ENCODE measurements at places on chromosomes 5 and 9. TPM values are rescaled to one million over a fixed set of nuclear protein-coding genes. Genes with fewer than 3 reads are reported as not detected.

The AGXT2 gene
- not detected for polyA plus RNA-seq

The ANKRD55 gene
- 0.05 TPM for polyA plus RNA-seq

The TRAF1 gene
- 4.6 TPM for polyA plus RNA-seq

The GPR150 gene
- polyA plus RNA-seq, result not detected

The IL9 gene
- polyA plus RNA-seq, result not detected

The LHX2 gene
- 4.1 TPM for polyA plus RNA-seq

The S1PR3 gene
- polyA plus RNA-seq, result 43.0 TPM

The KIAA0825 gene
- 0.75 TPM for polyA plus RNA-seq

The FGF1 gene
- 0.40 TPM for polyA plus RNA-seq

The IFNB1 gene
- not detected for polyA plus RNA-seq

The TMEM174 gene
- polyA plus RNA-seq, result not detected

The SLC22A4 gene
- 4.2 TPM for polyA plus RNA-seq

The FXN gene
- 22.5 TPM for polyA plus RNA-seq

The DND1 gene
- polyA plus RNA-seq, result 1.0 TPM

The PPP3R2 gene
- not detected for polyA plus RNA-seq

The PCDH12 gene
- polyA plus RNA-seq, result not detected

The SPATA31D4 gene
- polyA plus RNA-seq, result not detected

The HAPLN1 gene
- polyA plus RNA-seq, result not detected

The NME5 gene
- polyA plus RNA-seq, result not detected

The PCDHA9 gene
- not detected for polyA plus RNA-seq

The HTR4 gene
- polyA plus RNA-seq, result not detected

The USP20 gene
- 5.0 TPM for polyA plus RNA-seq

The PCDHGA10 gene
- polyA plus RNA-seq, result not detected

The RNF145 gene
- polyA plus RNA-seq, result 137 TPM

The GBA2 gene
- polyA plus RNA-seq, result 38.9 TPM

The GNA14 gene
- polyA plus RNA-seq, result 0.04 TPM

The EGR1 gene
- polyA plus RNA-seq, result 0.59 TPM

The ITGA2 gene
- polyA plus RNA-seq, result 8.5 TPM

The ENTPD2 gene
- 1.2 TPM for polyA plus RNA-seq

The SPATA31D1 gene
- not detected for polyA plus RNA-seq

The ARHGEF39 gene
- 19.5 TPM for polyA plus RNA-seq

The DDX4 gene
- not detected for polyA plus RNA-seq

The PPP6C gene
- 25.3 TPM for polyA plus RNA-seq

The ARRDC1 gene
- polyA plus RNA-seq, result 22.5 TPM

The ZFP2 gene
- 0.04 TPM for polyA plus RNA-seq

The SARDH gene
- polyA plus RNA-seq, result not detected

The CFAP77 gene
- not detected for polyA plus RNA-seq

The HAND1 gene
- polyA plus RNA-seq, result not detected

The ADCY2 gene
- not detected for polyA plus RNA-seq
